ENCODE measurements at places on chromosomes 4 and X. TPM values are rescaled to one million over a fixed set of nuclear protein-coding genes. Genes with fewer than 3 reads are reported as not detected.

Gene RHOXF2B
- total RNA-seq = not detected

Gene SH2D1A
- total RNA-seq = not detected

Gene TTC29
- total RNA-seq = not detected

Gene ZAR1
- not detected for total RNA-seq

Gene IKBKG
- 18.2 TPM for total RNA-seq

Gene DNAAF6
- total RNA-seq = not detected

Gene S100P
- total RNA-seq = not detected

Gene CCKAR
- not detected for total RNA-seq

Gene KIT
- total RNA-seq = 1.2 TPM

Gene SMARCA1
- 41.7 TPM for total RNA-seq

Gene NPNT
- 1.4 TPM for total RNA-seq

Gene PDCL2
- total RNA-seq = not detected

Gene AMER1
- 1.3 TPM for total RNA-seq

Gene SERPINA7
- total RNA-seq = not detected

Gene PF4V1
- not detected for total RNA-seq

Gene GNRHR
- total RNA-seq = not detected

Gene SPANXC
- not detected for total RNA-seq

Gene CT45A1
- not detected for total RNA-seq

Gene CSAG2
- not detected for total RNA-seq

Gene DUSP9
- total RNA-seq = not detected

Gene VCX
- not detected for total RNA-seq

Gene C4orf50
- not detected for total RNA-seq

Gene SYP
- total RNA-seq = 0.23 TPM

Gene F8A2
- total RNA-seq = not detected

Gene CXorf65
- not detected for total RNA-seq

Gene COX7B2
- not detected for total RNA-seq

Gene EVC2
- total RNA-seq = 9.7 TPM

Gene PRSS12
- 1.9 TPM for total RNA-seq

Gene SPON2
- total RNA-seq = 577 TPM

Gene GDPD2
- total RNA-seq = not detected

Gene GLOD5
- total RNA-seq = not detected

Gene CFAP47
- total RNA-seq = not detected

Gene RXFP1
- 0.12 TPM for total RNA-seq

Gene ZNF711
- 1.3 TPM for total RNA-seq

Gene CENPE
- 64.1 TPM for total RNA-seq

Data from pericardium fibroblast (primary cell).